ENCODE measurements at places on chromosomes 6 and 20.
A peak's percentile ranks its signal among the peaks of the same experiment; 100 is the strongest.

DNA sequence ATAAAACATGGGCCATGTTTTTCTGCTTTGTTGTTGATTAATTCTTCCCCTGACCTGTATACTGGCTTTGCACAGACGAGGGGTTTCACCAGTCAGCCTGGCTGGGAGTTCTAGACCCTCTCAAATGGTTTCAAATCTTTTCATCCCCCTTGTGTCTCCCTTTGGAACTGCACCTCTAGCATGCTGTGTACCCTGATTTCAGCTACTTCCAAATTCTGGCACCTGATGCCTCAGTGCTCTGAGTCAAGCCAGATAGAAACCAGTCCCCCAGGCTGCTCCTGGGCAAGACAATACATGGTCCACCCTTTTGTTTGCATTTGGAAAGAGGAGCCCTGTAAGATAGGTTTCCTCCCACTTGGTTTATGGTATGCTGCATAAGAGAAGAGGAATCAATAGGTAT lies 290.2 kb downstream of the BTBD3 start:
- ATAC-seq = no peak

GRCh38 chr6:105667056-105667455 lies 264.2 kb upstream of the PREP start:
- ATAC-seq = no peak

GRCh38 chr20:38404016-38404415 lies 31.1 kb downstream of the SNHG17 start:
- no peak for ATAC-seq

GRCh38 chr6:165961233-165961632 lies 206.4 kb downstream of the TBXT start:
- ATAC-seq = no peak

GRCh38 chr6:42715871-42716270 lies 6.5 kb downstream of the PRPH2 start:
- ATAC-seq = no peak

GRCh38 chr6:82144852-82145340 lies 102.6 kb downstream of the IBTK start:
- ATAC-seq = peak; percentile 66

DNA sequence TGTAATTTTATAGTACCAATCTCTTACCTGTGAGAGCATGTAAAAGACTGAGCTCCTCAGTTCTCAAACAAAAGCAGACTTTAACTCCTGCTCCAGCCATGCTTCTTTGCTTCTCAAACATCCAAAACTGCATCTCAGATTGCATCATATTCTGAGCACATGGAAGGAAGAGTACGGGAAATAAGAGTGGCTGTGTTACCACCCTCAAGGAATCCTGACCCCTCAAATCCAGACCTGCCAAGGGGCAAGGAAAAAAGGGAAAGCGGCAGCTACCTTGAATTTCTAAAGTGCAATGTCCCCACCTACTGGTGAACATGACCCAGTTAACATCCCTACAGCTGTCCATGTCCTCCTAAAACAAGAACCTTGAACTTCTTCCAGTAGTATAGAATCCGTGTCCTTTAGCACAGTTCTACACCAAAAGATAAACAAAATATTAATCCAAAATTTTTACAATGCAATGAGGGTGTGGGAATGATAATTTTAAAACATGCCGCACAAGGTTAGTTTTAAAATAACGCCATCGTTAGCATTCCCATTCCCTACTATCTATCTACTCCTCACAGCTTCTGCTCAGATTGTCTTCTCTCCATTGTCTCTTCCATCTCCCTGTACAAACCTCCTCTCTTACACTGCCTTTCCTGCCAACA lies 34.1 kb upstream of the HLA-DQB1 start:
- peak; percentile 91 for ATAC-seq

- no peak for ATAC-seq
Observed at GRCh38 chr6:146985111-146985510, 219.1 kb upstream of the STXBP5 start.

DNA sequence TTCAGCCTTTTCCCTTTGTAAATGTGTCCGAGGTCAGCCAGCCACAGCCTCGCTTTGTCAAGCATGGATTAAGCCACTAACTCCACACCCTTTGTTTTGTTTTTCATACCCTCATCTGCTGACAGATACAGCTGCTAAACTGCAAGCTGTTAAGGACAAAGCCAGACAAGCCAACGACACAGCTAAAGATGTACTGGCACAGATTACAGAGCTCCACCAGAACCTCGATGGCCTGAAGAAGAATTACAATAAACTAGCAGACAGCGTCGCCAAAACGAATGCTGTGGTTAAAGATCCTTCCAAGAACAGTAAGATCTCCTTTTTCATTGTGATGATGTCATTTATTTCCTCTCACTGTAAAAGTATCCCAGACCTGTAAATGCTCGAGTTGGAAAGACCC lies 269.3 kb downstream of the ARHGAP18 start:
- ATAC-seq = peak; percentile 98

DNA sequence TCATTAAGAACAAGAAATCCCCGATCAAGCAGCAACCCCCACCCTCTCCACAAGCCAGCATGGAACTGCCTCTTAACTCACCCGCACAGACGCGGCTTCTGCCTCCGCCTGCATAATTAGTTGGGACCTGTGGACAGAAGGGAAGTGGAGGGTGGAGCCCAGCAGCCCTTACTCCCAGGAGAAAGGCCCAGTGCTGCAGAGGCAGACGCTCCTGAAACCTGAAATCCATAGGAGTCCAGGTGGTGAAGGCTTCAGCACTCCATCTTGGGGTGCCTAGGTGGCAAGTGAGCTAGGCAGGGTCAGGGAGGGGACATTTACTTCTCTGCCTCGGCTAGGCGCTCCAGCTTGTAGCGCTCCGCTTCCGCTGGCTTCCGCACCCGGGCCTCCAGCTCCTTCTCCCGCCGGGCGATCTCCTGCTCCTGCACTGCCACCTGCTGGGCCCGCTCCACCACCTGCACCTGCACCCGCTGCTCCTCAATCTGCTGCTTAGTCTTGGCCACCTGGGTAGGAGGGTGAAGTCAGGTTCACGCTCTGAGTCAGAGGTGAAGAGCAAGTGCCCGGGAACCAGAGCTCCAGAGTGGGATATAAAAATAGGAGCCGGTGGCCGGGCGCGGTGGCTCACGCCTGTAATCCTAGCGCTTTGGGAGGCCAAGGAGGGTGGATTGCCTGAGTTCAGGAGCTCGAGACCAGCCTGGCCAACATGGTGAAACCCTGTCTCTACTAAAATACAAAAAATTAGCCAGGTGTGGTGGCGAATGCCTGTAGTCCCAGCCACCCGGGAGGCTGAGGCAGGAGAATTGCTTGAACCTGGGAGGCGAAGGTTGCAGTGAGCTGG lies 10.7 kb downstream of the TUBB start:
- ATAC-seq = peak; percentile 1

- ATAC-seq = no peak
Observed at GRCh38 chr20:34712525-34713192, 8.5 kb downstream of the TP53INP2 start.

GRCh38 chr6:5984150-5985089 lies 22.3 kb downstream of the NRN1 start:
- ATAC-seq = no peak

GRCh38 chr6:55557146-55557545 lies 21.8 kb downstream of the HMGCLL1 start:
- ATAC-seq = no peak

- no peak for ATAC-seq
Observed at GRCh38 chr20:483815-484644, 21.7 kb upstream of the TBC1D20 start.

DNA sequence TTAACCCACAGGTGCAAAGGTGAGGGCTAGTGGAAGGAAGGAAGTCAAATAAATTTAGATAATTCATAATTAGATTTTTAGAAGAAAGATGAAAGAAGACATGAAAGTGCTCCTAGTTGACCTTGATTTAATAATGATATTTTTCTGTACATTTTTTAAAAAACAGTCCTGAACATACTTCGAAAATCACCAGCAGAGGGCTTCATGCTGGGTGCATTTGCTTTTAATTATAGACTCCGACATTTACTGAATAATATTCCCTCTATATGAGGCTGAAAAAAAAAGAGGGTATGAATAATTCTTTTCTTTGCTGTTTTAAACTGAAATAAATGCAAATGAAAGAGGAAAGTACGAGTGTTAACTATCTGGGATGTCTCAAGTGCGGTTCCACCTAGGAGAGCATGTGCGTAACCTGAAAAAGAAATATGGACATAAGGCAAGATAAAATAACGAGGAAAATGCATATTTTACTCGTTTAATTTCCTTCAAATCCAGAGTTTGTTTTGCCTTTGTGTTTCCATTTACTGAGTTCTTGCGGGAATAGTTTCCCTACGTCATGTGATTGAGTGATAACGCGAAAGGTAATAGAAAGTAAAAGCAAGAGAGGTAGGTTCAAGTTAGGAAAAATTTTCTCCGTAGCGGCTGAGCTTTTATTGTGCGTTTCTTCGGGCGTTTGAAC lies 3.1 kb upstream of the TFAP2B start:
- peak; percentile 76 for ATAC-seq

- ATAC-seq = no peak
Observed at GRCh38 chr6:161292145-161292544, 18.3 kb upstream of the AGPAT4 start.

DNA sequence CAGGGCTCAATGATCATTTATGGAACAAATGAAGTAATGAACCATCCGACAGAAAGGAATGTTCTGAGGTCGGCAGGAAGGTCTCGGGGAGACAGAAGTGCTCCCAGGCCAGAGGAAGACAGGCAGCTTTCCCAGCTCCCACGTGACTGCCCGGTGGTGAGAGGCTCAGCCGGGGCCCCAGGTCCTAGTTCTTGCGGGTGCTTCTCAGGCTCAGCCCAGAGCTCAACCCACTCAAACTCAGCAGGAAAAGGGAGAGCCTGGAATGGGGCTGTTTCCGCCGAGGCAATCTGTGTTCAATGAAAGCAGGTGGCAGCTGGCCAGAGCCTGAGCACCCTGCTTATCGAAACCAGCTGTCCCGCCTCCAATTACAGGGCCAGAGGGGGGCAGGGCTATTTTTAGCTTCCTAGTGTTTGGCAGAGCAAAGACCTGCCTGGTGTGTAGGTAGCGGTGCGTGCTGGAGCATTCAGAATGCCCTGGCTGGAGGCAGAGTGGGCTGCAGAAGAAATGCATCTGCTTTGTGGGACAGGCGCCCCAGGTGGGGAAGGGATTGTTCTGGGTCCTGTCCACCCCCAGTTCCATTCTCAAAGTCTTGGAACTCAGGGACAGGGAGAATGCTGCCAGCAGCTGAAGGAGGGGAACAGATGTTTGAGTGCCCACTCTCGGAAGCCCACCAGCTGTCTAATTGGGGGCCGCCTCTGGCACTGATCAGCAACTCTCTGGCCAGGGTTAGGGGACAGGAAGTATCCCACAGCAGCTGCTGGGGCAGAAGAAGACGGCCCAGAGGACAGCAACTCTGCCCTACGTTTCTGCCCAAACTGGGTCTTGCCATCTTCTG lies 145.1 kb downstream of the PREX1 start:
- ATAC-seq = peak; percentile 95

- ATAC-seq = peak; percentile 34
Observed at GRCh38 chr20:50379049-50379990, 130.9 kb upstream of the PTPN1 start.

- ATAC-seq = no peak
Observed at GRCh38 chr6:156701966-156702365, 75.2 kb upstream of the ARID1B start.

DNA sequence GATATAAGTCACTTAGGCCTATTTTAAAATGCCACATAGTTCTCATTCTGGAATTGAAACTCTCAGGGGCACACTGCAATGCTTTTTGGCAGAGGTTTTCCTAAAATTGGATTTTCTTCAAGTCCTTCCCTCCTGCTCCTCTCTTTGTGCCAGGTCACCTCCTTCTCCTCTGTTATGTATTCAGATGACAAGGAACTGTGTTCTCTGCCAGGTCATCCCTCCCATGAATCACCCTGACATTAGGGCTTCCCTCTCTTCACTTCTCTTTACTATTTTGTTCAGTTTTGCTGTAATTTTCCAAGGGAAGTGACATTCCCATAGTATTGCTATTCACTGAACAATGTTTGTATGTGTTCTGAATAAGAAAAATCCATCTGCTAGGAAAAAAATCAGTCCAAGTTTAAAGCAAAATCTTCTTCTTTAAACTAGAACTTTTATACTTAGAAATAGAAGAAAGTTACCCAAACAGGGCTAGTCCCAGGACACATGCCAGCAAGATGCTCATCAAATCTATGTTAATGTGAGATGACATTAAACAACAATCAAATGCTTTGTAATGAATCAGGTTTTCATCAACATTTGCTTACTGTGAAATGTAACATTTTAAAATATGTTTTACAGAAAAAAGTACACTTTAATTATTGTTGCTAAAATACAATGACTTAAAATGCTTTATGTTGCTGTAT lies 461.1 kb downstream of the MMUT start:
- ATAC-seq = no peak

- ATAC-seq = no peak
Observed at GRCh38 chr6:107059606-107060005, 31.6 kb downstream of the MTRES1 start.

GRCh38 chr20:59015812-59016711 lies 3.2 kb upstream of the TUBB1 start:
- ATAC-seq = no peak

GRCh38 chr6:10901770-10902169 lies 14.9 kb downstream of the SYCP2L start:
- no peak for ATAC-seq

DNA sequence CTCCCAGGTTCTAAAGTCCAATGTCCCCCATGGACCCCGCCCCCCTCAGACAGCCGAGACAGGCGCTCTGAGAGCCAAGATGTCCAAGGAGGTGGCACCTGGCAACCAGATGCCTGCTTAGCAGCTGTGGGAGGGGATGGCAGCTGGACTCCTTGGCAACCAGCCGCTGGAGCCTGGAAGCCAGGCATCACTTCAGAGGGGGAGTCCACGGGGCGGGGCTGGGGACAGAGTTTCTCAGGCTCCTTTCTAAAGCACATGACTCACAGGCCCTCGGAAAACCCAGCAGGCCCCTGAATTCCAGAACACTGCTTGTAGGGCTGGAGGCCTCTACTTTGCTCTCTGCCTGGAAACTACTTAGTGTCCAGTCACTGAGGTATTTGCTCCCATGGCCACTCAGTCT lies 51.5 kb downstream of the PREX1 start:
- peak; percentile 81 for ATAC-seq

DNA sequence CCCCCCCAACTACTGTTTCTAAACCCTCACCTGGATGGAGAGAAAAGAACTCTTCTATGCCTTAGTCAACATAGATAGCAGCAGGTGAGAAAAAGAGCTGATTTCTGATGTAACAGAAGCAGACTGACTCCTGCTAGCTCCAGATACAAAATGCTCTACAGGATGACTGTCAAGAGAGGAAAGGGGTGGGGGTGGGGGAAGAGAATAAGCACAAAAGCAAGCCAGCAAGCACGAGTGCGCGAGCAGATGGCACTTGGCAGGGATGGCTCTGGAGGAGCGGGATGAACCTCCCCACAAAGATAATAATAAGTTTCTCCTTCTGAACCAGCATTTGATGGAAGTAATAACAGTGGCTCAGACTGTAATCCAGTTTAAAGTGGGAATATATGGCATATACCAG lies 45.6 kb upstream of the SPDEF start:
- no peak for ATAC-seq

GRCh38 chr6:166500246-166500645 lies 86.2 kb downstream of the RAMACL start:
- peak; percentile 41 for ATAC-seq

GRCh38 chr6:152348116-152348515 lies 289.0 kb downstream of the SYNE1 start:
- no peak for ATAC-seq

- no peak for ATAC-seq
Observed at GRCh38 chr20:41366546-41367392, at the start of gene EMILIN3. Gene EMILIN3, minus strand, starts transcription at chr20:41366818. Its CDS starts 184 bp downstream, at chr20:41366634.
